CD4-positive, alpha-beta T cell (primary cell): ENCODE measurements at places on chromosomes 4 and X.

DNA sequence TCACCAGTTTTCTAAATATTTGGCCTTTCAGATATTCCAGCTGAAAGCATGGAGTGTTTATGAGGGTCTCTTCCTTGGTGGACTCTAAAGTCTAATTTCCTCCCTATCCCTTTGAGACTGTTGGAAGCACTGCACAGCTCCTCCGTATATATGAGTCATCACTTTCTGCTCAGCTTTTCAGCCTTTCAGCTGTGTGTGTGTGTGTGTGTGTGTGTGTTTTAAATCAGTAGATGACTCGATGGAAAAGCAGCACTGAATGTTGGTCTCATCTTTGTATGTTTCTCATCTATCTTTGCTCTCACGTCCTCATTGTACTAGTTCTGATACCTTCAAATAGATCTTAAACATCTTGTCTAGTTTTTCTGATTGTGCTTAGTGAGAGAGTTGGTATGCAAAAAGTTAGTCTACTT lies 81.6 kb downstream of the ZFX start:
- DNase-seq: no peak

- no peak for DNase-seq
Observed at GRCh38 chr4:115664285-115664684, 550.9 kb upstream of the NDST4 start.

DNA sequence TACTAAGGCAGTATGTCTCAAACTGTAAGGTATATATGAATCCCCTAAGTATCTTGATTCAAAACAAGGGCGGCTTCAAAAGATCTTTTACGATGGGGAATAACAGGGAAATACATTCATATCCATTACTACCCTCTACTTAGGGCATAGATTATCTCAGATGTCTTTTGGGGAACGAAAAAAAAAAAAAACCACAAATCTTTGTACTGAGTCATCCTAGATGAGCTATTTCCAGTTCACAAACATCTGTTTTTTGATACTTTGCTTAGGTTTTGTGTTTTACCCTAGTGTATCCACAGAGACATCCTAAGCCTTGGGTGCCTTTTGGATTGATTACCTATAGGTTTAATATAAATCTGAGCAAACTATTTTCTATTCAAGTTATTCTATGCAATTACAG lies 457.2 kb downstream of the NLGN4X start:
- DNase-seq: no peak

GRCh38 chr4:4289597-4289940 lies 385 bp downstream of the LYAR start:
- DNase-seq: no peak

DNA sequence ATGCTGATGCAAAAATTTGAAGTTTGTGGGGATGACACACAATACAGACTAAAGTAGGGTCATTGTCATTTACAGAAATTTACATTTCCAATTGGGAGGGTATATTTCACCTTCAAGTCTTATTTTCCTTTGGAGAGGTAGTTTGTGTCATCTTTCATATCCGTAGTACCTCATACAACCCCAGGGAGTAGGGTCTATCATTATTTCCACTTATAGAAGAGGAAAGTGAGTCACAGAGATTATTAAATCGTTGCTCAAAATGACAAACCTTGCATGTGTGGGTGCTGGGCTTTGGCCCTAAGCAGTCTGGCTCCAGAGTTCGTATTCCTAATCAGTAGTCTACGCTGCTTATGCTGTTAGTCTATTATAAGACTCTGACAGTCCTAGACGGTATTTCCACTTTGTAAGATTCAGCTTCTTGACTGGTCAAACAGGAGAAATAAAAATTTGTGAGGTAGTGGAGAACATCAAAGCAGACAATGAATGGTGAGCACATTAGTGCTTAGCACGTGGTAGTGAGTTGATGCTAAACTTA lies 516.5 kb downstream of the PCDH7 start:
- no peak for DNase-seq

DNA sequence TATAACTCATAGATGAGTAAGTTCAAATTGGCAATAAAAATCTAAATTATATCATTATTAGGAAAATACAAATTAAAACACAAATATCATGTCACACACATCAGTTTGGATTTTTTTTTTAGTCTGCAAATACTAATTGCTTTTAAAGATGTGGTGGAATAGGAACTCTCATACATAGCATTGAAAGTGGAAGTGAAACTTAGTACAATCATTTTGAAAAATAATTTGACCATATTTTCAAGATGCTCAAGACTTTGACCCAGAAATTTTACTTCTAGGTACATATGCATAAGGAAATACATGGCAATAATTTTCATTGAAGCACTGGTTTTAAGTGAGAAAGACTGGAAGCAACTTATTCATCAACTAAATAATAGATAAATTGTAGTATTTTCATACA lies 147.5 kb upstream of the SMIM31 start:
- DNase-seq: no peak

DNA sequence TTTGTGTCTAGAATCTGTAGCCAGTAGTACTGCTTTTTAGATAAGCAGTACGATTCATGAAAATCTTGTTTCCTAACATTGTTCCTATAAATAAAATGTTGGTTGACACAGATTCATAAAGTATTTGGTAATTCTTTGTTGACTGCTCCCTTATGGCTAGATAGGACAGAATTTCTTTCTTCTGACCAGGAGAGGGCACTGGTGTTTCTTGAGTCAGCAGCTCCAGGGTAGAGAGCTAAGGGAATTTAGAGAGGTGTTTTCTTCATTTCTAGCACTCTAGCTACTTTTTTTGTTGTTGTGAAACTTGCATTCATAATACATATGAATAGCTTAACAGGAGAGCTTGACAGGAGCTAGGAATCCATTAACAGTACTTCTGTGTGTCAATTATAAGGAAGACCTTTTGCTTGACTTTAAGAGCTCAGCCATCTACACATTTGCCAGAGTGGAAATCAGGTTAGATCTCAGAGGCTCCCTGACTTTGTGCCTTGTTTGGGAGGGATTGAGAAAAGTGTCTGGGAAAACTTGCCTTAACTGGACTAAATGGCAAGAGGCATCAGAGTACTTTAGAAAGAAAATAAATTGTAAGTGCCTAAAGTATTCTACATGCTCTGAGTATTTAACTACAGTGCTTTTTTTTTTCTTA lies 756.1 kb downstream of the SH3BGRL start:
- no peak for DNase-seq

GRCh38 chr4:99668472-99668871 lies 10.8 kb upstream of the C4orf54 start:
- DNase-seq: no peak

GRCh38 chr4:80221161-80221560 lies 23.9 kb downstream of the PRDM8 start:
- no peak for DNase-seq

DNA sequence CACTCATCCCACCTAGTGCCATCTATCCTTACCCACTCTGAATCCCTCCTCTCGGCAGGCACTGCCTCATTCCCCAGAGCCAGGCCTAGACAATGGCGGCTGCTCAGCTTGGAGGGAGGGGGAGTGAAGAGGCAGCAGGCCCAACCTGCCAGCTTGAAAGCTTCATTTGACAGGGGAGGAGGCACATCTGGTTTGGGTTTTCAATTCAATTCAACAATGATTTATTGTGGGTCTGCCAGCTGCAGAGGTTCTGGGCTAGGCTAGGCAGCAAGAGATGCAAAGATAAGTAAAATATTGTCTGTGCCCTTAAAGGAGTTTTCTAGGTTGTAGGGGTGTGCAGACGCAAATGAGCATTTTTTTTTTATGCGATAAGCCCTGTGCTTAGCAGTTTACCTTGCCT lies 58.5 kb downstream of the RTL9 start:
- DNase-seq: no peak

GRCh38 chrX:153649178-153649914 lies 2.3 kb downstream of the DUSP9 start:
- peak; percentile 69 for DNase-seq

- no peak for DNase-seq
Observed at GRCh38 chr4:98338761-98339438, 77.7 kb downstream of the RAP1GDS1 start.

GRCh38 chr4:84677093-84677492 lies 94.2 kb downstream of the CDS1 start:
- DNase-seq: no peak

- DNase-seq: no peak
Observed at GRCh38 chrX:130176942-130177341, 5.2 kb downstream of the RAB33A start.

DNA sequence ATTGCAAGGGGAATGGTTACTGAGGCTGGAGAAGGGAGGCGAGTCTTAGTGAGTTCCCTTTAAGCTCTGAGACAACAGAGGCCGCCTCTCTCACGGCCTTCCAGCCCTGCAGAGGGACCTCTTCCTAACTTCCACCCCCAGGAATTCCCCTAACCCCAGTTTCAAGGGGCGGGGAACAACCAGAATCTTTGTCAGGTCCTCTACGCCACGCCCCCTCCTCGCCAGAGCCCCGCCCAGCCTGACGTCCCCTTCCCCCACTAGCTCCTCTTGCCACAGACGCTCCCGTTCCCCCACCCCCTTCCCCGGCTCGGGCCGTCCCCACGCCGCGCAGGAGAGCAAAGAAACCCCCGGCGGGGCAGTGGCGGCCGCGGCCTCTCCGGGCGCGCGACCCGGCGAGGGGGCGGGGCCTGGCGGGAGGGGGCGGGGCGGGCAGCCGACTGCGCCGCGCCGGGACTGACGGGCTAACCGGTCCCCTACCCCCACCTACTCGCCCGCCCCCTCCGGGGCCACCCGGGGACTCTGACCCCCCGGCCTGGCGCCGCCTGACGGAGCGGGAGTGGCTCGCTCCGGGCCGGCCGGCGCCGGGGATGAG lies 12.3 kb upstream of the TMEM156 start:
- DNase-seq: peak; percentile 92

DNA sequence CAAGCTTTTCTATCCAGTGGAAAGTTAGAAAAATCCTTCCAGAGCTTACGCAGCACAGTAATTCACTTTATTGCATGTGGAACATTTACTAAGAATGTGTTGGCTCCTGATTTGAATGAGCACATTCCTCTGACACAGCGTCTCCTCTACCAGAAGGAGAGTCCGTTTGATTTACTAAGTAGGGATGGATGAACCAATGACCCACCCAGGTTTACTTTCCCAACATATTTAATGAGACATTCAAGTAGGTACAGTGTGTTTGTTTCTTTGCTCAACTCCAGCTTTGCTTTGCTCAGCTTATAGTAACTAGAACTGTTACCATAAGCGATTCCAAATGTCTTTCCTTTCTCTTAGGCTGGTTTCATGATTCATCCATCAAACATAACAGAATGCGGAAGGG lies 161.7 kb downstream of the SMARCA1 start:
- DNase-seq: no peak

DNA sequence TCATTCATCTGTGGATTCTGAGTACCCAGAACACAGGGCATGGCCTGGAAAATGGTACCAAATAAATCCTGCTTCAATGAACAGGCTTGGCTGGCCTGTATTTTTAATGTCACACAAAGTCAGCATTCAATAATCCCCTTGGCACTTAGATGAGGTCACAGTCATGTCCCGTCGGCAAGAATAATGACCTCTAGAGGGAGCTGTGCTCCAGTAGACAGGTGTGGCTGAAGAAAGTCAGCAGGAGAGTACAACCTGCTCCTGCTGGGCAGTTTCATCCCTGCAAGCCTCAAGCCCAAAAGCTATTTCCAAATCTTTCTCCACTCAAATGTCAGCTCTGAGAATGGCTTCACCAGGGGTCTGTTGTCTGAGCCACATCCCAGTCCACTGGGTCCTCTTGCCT lies 404.0 kb upstream of the F9 start:
- DNase-seq: no peak

GRCh38 chr4:36168127-36168878 lies 76.0 kb downstream of the ARAP2 start:
- DNase-seq: no peak

DNA sequence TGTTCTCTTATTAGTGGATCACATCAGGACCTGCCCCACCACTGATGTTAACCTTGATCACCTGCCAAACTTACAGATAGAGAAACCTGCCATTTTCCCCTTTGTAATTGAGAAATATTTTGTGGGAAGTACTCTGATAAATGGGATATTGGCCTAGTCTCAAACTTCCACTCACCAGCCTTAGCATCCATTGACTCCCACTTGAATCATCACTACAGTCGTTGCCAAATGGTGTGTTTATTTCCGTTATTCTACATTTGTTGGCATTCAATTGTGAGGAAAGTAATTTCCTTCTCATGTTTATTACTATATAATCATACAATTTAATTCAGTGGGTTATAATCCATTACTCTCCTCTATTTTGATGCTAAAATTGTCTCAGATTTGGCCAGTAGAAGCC lies 156.4 kb upstream of the CXCL13 start:
- no peak for DNase-seq

DNA sequence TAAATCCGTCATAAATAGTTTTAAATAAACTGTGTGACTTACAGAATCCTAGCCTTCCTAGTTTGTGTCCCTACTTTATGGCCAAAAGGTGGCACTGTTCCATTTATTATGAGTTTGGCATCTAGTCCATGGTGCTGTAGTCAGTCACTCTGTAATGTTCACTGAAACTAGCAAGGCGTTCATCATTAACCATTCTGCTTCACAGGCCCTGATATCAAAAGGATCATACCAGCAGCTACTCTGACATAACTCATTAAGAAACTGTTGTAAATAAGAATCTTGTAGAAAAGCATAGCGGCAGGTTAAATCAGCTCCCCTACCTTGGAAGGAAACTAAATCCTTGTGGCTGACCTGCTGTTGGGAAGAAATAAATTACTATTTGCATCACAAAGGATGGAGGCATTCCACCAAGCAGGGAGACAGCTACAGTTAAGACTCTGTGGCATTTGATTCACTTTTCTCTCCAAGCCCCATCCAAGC lies 919.6 kb upstream of the DIAPH2 start:
- no peak for DNase-seq

DNA sequence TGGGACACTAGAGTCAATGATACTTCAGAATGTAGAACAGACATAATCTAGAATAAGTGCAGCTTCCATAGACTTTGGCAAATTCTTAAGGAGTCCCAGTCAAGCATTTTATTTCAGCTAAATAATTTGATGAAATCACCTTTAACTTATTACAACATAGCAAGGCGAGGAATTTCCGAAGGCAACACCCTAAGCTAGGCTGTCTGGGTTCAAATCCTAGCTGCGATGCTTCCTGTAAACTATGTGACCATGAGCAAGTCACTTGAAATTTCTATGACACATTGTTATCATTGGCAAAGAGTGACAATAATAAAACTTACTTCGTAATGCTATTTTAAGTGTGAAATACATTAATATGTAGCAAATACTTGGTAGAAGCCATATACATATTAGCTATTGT lies 679.1 kb downstream of the DMD start:
- no peak for DNase-seq

DNA sequence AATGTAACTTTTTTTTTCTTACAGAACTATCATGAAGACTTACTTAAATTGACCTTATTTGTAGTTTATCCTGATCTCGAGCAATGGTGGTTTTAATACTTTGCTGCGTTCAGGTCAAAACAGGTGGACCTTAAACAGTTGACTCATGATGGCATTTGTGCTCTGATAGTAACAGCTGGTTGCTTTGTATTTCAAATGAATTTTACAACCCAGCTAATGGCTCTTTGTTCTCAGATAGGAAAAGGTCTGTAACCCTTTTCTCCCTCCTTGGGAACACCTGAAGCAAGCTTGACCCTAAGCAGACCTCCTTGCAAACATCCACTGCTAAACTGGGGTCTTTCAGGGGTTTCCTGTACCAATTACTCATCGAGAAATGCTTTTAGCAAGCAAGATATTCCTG lies 79.2 kb downstream of the F11 start:
- DNase-seq: no peak

- no peak for DNase-seq
Observed at GRCh38 chr4:152937336-152938236, 1.5 kb downstream of the FHDC1 start.
